Activated T-helper 9 cell treated with anti-CD3 and anti-CD28 coated beads, Interleukin-2, amount 50 U/mL, for 16 hours (primary cell): ENCODE measurements at places on chromosomes 6 and 20.

DNA sequence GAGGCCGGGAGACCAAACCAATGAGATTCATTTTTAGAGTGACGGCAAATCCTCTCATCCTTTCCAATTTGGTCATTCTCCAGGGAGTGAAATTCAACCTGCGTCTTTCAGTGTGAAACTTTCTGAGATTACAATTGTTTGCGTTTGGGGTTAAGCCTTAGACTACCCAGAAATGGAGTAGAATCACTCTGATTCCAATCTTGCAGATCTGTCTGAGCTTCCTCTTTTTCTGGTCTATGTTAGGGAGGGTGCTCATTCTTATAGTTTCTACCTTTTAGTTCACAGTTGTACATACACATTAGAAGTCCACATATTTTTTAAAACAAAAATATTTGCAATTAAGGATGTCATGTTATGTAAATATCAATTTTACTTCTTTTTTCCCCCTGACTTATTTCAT is 183.0 kb upstream of the PHACTR1 start:
- no peak for DNase-seq

DNA sequence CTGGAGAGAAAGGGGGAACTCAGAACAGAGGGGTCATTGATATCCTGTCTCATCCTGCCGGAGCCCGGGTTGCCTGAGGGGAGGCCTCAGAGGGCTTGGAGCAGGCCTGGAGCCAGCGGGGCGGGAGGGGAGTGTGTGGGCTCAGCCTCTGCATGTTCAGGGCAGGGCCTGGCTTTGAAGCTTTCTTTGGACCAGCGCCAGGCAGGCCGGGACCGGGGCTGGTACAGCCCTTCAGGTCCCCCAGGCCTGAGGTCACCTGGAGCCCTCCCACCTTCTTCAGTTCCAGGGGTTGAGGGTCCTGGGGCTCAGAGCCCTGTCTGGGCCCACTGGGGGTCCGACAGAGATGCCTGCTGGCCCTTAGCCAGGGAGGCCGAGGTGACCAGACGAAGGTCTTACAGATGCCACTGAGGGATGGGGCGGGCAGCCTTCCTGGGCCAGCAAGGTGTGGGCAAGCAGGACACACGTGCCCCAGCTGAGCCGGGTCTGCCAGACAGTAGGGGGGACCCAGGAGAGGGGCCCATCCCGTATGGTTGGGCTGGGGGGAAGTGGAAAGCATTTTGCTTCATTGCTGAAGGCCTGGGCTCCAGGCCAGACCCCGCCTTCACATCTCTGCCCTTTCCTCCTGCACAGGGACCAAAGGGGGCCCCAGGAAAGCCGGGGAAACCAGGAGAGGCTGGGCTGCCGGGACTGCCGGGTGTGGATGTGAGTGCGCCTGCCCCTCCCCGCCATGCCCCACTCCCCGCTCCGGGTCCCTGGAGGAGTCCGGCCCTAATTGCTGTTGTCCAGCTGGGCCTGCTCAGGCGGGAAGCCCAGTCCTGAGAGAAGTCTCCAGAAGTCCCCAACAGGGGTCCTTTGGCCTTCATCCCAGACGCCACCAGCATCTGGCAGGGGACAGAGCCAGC is 2.0 kb downstream of the COL9A3 start:
- no peak for DNase-seq

- no peak for DNase-seq
Observed at GRCh38 chr20:24039196-24039595, 50.6 kb upstream of the GGTLC1 start.

GRCh38 chr6:46688117-46688965 is 656 bp downstream of the TDRD6 start:
- no peak for DNase-seq

DNA sequence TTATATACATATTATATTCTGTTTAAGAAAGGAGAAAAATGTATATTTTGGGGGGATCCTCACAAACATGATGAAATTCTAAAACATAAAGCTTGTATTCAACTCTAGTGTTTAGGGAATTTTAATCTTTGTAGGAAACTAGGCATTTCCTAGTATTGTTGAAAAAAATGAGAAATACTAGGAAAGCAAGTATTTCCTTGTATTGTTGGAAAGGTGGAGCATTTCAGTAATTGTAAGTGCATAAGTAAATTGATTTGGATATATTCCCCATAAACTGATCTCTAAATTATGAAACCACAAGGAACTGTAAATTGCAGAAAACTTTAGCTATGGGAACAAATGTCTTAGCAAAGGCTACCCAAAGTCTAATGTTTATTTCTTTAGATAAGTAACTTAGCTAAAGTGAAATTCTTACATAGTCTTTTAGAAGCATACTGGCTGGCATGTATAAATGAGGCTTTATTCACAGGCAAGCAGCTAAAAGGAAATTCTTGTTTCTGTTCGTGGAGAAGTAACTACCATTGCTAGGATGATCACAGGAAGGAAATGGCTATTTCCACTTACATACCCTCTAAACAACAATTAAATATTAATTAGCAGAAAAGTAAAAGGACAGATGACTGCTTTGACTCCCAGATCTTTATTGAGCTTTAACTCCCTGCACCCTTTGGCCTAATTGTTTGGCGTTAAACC is 19.9 kb upstream of the NRN1 start:
- DNase-seq: no peak

- DNase-seq: no peak
Observed at GRCh38 chr6:12974551-12974950, 258.0 kb downstream of the PHACTR1 start.

- no peak for DNase-seq
Observed at GRCh38 chr20:49297605-49298530, 20.0 kb upstream of the ZNFX1 start.

DNA sequence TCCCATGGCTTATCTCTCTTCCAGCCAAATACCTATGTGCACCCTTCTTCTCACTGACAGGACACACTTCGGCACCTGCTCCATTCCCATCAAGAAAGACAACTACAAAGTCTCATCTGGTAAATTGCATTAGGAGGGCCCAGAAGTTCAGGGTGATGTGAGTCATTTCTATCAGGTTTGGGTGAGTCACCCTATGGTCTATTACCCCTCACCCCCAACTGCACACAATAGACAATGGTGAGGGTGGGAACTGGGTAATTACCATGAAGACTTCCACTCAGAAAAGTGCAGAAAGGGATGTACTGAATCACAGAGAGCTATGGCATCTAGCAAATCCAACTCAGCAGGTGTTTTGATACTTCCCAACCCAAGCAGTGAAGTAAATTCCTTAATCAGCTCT is 54.8 kb downstream of the OPN5 start:
- DNase-seq: no peak

DNA sequence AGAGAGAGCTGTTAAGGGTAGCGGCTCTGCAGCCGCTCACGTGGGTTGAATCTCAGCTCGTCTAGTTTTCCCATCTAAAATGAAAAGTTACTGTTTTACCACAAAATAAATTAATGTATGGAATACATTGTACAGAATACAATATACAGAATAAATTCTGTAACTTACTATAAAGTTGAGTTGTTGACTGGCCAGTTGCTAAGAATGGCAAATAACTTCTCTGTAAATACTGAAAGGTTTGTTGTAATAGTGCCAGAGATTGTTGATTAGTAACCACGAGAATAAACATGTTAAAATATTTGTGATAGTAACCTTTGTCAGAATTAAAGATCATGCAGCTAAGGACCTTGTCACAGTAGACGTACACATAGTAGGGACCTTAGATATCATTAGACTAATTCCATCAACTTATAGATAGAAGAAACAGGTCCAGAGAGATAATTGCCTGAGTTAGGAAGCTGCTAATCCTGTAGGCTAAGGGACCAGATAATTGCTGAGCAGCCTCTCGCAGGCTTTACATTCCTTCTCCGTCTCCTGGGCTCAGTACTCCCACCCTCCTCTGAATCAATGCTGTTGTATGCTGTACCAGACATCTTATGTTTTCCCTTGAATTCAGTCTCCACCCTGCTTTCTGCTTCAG is 544 bp upstream of the NRM start:
- DNase-seq: no peak

DNA sequence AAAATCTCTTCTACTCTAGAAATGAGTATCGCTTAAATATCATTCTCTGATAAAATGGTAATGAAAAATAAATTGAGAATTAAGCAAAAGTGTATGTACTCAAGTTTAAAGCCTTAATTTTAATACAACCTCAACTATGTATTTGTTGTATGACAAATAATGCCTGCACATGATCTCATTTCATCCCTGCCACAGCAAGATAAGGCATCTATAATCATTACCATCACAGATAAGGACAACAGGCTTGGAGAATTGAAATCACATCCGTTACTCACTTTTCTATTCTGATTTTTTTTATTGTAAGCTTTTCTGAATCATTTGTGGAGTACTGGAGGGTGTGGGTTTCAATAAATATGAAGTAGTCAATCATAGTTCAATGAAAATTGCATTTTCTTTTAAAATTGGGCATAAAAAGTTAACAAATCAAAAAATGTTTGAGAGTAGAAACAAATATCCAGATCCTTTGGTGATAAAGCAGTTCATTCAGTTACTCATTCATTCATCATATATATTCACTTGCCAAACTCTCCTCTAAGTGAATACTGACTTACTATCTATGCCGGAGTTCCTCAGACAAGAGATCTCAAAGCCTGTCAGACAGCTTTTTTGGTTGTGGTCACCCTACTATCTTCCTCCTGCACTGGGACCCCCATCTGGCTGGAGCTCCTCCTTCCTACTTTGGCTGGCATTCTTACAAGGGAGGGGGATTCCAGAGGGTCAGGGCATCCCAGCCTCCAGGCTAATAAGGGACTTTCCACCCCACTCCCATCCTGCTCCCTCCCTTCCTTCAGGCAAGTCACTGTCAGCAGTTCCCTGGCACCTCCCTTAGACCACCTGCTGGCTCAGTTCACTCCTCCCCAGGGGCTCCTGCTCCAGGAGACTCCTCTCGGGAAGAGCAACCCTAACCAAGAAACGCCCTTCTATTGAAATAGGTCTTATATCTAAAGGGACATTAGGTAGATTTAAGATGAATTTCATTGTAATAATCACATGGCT is 118.6 kb downstream of the OGFRL1 start:
- DNase-seq: no peak

DNA sequence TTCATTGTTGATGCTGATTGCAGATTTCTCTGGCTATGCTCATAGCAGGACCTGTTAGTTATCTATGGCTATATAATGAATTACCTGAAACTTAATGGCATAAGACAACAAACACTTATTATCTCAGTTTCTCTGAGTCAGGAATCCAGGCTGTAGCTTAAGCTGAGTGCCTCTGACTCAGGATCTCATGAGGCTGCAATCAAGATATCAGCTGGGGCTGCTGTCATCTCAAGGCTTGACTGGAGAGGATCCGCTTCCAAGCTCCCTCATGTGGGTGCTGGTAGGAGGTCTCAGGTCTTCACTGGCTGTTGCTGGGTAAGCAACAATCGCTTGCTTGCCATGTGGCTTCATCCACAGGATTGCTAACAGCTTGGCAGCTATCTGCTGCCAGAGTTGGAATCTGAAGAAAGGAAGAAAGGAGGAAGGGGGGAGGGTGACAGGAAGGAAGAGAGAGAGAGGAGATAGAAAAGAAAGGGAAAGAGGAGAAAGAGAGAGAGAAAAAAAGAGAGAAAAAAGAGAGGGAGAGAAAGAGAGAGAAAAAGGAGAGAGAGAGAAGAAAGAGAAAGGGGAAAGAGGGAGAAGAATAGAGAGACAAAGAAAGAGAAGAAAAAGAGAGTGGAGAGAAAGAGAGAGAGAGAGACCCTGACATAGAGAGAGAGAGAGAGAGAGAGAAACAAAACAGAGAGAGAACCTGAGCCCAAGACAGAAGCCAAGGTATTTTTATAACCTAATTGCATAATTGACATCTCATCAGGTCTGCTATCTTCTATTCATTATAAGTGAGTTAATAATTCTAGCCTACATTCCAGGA is 579.0 kb upstream of the BTBD3 start:
- no peak for DNase-seq

GRCh38 chr20:47581090-47581489 is 79.4 kb downstream of the NCOA3 start:
- no peak for DNase-seq

DNA sequence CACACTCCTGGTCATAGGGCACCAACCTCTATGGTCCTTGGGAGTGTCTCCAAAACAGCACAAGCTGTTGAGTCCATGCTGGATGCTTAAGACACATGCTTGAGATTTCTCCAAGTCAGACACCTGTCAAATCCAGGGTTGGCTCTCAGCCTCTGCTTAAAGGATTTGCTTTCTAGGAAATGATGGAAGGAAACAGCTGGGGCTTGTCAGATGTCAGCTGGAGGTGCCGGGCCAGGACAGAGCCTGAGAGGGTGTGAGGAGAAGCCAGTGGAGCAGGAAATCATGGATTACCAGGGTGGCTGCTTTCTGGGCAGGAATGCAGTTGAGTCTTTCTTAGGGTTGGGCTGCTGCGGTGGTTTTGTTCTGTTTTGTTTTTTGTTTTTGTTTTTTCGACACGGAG is 83.0 kb upstream of the FAM184A start:
- DNase-seq: no peak

DNA sequence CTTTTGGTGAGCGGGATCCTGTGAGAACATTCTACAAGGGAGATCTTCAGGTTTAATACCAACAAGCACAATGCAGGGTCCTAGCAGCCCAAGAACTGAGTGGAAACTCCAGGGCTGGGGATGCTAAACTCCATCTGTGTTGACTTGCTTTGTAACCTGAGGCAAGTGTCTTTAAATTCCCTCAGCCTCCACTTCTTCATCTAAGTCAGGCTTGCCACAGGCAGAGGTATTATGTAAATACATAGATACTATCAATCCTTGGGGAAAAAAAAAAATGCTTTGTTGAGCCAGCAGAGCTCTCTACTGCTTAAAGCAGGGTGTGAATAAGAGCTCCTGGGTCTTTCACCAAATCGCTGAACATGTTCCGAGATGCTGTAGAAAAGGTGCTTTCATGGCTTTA is 114.2 kb upstream of the PHACTR1 start:
- DNase-seq: no peak

DNA sequence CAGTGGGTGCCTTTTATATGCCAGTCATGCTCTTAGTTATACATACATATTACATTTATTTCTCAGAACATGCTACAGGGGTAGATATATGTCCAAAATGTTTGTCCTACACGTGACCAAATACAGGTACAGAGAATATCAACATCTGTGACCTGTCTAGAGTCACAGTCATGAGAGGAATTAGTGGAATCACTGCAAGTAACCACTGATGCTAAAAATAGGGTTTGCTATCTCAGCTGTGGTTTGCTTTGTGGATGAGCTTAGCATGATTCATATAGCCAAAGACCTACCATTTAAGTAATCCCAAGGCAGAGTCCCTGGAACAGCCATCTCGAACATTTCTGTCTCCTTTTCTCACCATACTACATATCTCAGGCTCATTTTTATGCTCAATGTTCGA is 32.3 kb downstream of the GSTA3 start:
- DNase-seq: no peak

DNA sequence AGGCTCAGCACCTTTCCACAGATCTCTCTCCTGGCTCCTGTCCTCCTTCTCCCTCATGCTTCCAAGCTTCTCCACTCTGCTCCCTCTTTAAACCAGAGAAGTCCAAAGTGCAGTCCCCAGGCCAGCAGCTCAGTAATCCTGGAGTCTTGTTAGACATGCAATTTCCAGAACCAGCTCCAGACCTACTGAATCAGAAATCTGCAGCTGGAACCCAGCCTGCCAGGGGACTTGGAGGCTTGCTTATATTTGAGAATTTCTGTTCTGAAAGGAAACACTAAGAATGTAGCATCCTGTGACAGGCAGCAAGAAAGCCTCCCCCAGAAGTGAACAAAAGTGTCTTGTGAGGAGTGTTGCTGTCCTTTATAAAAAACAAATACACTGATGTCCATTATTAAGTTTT is 438.1 kb downstream of the BCKDHB start:
- no peak for DNase-seq
